GM23248 (cell line): ENCODE measurements at places on chromosomes 2 and 18. TPM values are rescaled to one million over a fixed set of nuclear protein-coding genes. Genes with fewer than 3 reads are reported as not detected.

DNA sequence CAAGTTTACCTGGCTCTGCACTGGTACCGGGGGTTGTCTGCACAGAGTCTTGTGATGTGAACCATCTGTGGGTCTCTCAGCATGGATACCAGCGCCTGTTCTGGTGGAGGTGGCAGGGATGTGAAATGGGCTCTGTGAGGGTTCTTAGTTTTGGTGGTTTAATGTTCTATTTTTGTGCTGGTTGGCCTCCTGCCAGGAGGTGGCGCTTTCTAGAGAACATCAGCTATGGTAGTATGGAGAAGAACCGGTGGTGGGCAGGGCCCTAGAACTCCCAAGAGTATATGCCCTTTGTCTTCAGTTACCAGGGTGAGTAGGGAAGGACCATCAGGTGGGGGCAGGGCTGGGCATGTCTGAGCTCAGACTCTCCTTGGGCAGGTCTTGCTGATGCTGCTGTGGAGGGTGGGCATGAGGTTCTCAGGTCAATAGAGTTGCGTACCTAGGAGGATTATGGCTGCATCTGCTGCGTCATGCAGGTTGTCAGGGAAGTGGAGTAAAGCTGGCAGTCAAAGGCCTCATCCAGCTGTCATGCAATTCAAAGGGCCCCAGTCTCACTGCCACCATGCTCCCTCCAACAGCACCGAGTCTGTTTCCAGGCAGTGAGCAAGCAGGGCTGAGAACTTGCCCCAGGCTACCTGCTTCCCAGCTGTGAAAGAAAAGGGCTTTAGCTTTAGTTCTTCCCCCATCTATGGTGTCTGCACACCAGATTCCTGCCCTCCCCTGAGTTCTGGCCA is 278.0 kb downstream of the METTL4 start:
- no peak for DNase-seq
- no peak overlapping the region for H3K4me3 ChIP-seq
- H3K27me3 ChIP-seq = no peaks in the 10 kb centered on the region
- H3K4me1 ChIP-seq = no peaks in the 10 kb centered on the region
- H3K27ac ChIP-seq = no peak overlapping the region
- H3K36me3 ChIP-seq = no peaks in the 10 kb centered on the region

DNA sequence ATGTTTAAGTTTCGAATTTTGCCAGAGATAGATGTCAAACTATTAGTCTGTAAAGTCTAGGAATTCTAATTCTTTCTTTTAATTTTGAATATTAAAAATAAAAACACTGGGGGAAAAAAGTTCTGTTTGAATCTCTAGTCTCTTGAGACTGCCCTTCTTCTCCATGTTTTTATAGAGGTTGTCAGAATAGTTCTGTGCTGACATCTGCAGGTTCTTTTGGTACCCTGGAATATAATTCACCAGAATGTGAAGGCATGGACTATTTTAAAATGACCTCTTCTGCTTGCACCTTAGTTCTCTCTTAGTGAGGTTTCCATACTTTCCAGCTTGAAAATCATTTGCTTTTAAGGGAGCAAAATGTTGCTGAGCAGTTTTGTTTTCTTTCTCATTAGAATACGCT is 121.0 kb upstream of the MSTN start:
- H3K4me3 ChIP-seq = no peak overlapping the region
- no peak for DNase-seq
- no peaks in the 10 kb centered on the region for H3K4me1 ChIP-seq

Gene TRIM43
- total RNA-seq = not detected in 2 replicates

DNA sequence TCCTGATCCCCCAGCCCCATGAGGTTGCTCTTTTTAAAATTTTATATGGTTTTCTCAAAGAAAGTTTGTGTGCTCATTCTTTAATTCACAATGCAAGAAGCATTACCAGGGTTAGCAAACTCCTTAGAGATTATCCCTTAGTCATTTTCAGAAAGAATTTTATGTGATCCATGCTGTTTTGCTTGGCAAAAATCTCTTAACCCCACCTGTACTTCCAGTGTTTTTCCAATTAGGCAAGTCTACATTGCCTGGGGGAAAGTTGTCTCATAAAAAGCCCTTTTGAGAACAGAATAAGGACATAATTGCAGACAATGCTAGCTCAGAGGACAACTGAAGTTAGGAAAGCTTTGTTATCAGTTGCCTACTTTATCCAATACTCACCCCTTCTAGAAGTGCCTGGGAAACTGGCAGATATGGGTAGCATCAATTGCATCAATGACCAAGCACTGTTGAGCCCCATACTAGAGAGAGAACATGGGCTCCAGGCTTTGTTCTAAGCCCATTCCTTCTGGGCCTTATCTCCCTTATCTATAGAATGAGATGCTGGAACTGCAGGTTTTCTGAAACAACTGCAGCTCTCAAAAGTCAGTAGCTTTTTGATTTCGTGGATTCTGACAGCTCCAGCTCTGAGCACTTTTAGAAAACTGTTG is 265.9 kb upstream of the SPHKAP start:
- H3K27ac ChIP-seq = no peak overlapping the region
- no peaks in the 10 kb centered on the region for H3K36me3 ChIP-seq

Gene ZNF804A
- 0.65 and 0.76 TPM in 2 replicates for total RNA-seq

Gene HOXD11
- 28.4 and 31.6 TPM in 2 replicates for total RNA-seq

- peak overlapping the region; percentile 13; the same call in 1 of the 2 replicates for H3K27ac ChIP-seq
- H3K4me3 ChIP-seq = no peak overlapping the region
- no peaks in the 10 kb centered on the region for H3K36me3 ChIP-seq
- DNase-seq = peak; percentile 39
- H3K4me1 ChIP-seq = peaks cover 41% of the 10 kb centered on the region
These were observed 293.4 kb downstream of the XIRP2 start for GRCh38 chr2:167181688-167182087.

GRCh38 chr2:200985799-200986198 is 22.3 kb upstream of the ORC2 start:
- H3K4me3 ChIP-seq = no peak overlapping the region
- H3K27ac ChIP-seq = no peak overlapping the region; the same call in 1 of the 2 replicates
- H3K27me3 ChIP-seq = no peaks in the 10 kb centered on the region
- DNase-seq = peak; percentile 41
- peaks cover 28% of the 10 kb centered on the region for H3K4me1 ChIP-seq

DNA sequence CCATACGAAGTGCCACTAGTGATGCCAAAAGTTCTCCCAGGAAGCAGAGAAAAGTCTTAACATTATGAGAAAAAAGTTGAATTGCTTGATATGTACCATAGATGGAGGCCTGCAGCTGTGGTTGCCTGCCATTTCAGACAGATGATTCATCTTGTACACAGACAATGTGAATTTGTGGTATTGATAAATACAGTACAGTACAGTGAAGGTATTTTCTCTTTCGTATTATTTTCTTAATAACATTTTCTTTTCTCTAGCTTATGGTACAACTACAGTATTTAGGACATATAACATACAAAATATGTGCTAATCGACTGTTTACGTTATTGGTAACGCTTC is 33.6 kb upstream of the VWC2L start:
- H3K27ac ChIP-seq = no peak overlapping the region
- no peaks in the 10 kb centered on the region for H3K27me3 ChIP-seq
- peak; percentile 20 for DNase-seq
- no peak overlapping the region for H3K4me3 ChIP-seq

Gene SDC1
- total RNA-seq = 32.5 and 33.1 TPM in 2 replicates

GRCh38 chr2:237283131-237283928 is 130.6 kb downstream of the COL6A3 start:
- no peaks in the 10 kb centered on the region for H3K36me3 ChIP-seq
- peaks cover 54% of the 10 kb centered on the region for H3K4me1 ChIP-seq
- H3K27ac ChIP-seq = peak overlapping the region; percentile 98

Gene FOXI3
- total RNA-seq = not detected in 2 replicates

Gene PRKAG3
- total RNA-seq = not detected in 2 replicates
